ENCODE measurements at places on chromosomes 2 and 18.
A peak's percentile ranks its signal among the peaks of the same experiment; 100 is the strongest.

- ATAC-seq = no peak
Measured at GRCh38 chr2:23691106-23691470, 235.8 kb downstream of the ATAD2B start.

GRCh38 chr2:8189316-8189715 is 492.5 kb upstream of the ID2 start:
- no peak for ATAC-seq

GRCh38 chr2:205364261-205364660 is 318.0 kb upstream of the NRP2 start:
- ATAC-seq = no peak

GRCh38 chr2:130185896-130186295 is 3.8 kb downstream of the MZT2B start:
- no peak for ATAC-seq

DNA sequence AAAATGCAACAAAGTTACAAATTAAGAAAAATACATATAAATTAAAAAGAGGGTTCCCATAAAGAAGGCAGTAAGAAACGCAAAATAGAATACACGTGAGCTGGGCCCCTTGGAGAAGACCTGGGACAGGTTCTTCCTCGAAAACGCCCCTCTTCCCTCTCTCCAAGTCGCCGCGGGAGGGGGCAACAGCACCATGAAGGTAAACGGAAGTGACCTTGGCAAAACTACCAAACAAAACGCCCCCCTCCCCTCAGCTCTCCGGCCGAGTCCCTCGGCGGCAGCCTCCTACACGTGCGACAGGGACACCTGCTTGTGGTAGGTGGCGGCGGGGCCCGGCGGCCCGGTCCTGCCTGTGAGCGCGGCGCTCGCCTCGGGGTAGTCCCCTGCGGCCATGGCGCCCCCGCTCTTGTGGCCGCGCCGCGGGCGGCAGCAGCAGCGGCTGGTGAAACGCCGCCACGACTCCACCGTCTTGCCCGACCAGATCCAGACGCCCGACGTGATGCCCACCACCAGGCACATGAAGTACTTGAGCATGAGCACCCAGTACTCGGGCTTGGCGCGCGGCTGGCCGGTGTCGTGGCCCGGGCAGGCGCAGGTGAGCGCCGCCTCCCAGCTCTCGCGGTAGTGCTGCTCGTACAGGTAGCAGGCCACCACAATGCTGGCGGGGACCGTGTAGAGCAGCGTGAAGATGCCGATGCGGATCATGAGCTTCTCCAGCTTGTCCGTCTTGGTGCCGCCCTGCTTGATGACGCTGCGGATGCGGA is 2.8 kb downstream of the FZD5 start:
- ATAC-seq = no peak

- ATAC-seq = no peak
Measured at GRCh38 chr2:198173242-198173641, 368.8 kb downstream of the PLCL1 start.

- no peak for ATAC-seq
Measured at GRCh38 chr2:128410758-128411215, 92.1 kb upstream of the HS6ST1 start.

- no peak for ATAC-seq
Measured at GRCh38 chr2:67246791-67247190, 150.3 kb upstream of the ETAA1 start.

DNA sequence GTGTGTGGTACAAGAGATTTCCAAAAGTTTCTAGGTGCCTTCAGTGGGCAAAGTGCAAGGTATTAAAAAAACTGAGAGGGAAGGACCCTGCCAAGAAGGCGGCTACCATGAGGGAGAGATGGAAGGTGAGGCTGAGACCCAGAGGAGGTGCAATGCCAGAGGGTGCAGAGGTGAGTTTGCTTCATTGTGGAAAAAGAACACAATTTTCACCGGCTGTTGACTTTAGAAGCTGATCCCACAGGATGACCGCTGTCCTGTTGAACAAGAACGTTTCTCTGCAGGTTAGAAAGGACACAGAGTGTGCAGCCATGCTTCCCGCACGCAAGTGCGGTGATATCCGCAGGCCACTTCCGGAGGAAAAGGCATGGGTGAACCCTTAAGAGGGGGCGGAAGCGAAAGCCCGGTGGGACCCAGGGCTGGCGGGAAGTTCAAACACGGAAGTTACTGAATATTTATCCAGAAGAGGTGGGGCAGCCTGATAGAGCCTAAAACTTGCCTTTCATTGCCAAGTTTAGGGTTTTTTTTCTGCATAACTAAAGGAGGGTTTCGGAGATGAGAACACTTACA is 16.6 kb downstream of the SP110 start:
- ATAC-seq = no peak

GRCh38 chr2:119142824-119143223 is 15.7 kb downstream of the C1QL2 start:
- no peak for ATAC-seq

GRCh38 chr2:81853341-81853740 is 1548.8 kb upstream of the LRRTM1 start:
- no peak for ATAC-seq

GRCh38 chr2:226295123-226295522 is 504.5 kb downstream of the IRS1 start:
- no peak for ATAC-seq

- ATAC-seq = peak; percentile 43
Measured at GRCh38 chr18:68034296-68034695, 517.8 kb upstream of the DSEL start.

DNA sequence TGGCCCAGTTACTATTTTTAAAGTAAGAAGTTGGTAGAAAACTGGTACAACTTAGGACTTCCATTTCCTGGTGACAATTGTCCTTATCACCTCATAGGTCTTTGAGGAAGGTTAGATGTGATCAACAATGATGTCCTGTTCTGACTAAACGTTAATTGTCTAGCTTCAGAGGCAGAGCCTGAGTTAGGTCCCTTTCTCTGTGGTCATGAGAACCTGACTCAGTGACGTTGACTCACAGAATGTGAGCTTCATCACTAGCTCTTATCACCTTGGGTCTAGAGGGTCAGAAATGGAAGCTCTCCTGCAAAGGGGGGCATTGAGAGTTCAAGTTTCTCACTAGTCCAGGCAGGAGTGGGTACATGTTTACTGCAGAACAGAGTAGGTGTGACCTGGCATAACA is 60.6 kb upstream of the ATP8B1 start:
- ATAC-seq = no peak
